Small intestine (tissue), 16 donors: ENCODE measurements at places on chromosomes 12 and 14.

DNA sequence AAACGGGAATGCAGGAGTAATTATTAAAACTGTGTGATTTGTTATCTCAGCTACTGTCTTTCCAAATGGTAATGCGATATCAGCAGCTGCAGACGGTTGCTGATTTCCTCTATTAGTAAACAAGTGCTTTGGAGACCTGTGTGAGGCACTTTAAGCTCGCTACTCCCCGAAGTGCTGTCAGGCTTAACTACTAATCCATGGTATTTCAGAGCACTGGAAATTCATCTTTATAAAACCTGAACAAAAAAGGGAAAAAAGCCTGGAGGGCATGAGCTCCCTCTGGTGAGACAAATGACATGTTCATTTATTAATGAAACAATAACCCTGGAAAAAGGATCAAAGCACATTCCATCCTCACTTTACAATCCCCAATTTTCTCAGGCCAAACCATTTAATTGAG, 143.6 kb upstream of the OTX2 start:
- DNase-seq, result no peak

GRCh38 chr12:70351076-70351475, 15.0 kb upstream of the KCNMB4 start:
- no peak for DNase-seq

- DNase-seq, result no peak
These were observed 6.9 kb downstream of the PGF start for GRCh38 chr14:74948228-74949175.

GRCh38 chr12:25793196-25793595, 165.3 kb upstream of the RASSF8 start:
- DNase-seq, result no peak

- DNase-seq, result no peak
These were observed 33.7 kb upstream of the TEAD4 start for GRCh38 chr12:2925322-2925995.

DNA sequence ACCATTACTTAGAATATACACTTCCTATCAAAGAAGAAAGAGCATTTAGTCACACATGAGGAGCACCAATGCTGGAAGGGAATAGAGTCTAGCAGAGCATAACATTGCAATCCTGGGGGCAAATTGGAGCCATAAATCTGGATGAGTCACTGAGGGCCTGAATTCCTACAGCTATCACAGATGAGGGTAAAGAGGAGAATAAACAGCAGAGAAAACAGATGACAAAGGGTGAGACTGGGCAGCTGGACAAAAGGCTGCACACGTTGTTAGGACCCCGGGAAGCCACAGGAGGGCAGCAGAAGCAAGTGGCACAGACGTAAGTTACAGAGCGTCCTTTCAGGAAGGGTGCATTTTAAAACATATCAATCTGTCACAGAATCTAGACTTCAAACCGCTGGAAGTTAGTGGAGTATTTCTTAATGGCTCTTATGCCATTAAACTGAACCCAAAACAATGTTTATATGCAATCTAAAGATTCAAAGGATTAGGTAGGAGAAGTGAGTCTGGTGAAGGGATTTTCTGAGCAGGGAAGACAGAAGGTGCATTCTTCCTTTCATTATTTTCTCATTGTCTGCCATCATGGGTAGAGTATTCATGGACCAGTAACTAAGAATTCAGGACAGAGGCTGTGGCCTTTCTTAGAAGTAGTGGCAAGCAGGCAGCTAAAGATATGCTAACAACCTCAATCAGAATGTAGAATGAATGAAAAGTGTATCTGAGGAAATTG, 159.8 kb upstream of the DAAM1 start:
- peak; percentile 68 for DNase-seq

DNA sequence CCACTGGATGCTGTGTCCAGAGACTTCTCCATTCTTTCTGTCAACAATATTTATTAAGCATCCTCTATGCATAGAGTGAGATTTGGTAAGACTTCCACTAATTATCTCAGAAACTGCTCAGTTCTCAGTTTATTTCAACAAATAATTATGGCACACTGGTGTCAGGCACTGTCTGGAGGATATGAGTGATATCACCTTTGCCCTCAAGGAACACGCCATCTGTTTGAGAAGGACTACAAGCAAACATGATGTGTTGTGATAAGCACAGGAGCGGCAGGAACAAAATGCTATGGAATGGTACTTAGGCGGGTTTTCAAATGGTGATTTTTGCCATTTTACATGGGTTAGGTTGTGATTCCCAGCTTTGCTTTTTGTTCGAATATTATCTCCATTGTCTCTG, 229.2 kb downstream of the DPF3 start:
- DNase-seq, result no peak

DNA sequence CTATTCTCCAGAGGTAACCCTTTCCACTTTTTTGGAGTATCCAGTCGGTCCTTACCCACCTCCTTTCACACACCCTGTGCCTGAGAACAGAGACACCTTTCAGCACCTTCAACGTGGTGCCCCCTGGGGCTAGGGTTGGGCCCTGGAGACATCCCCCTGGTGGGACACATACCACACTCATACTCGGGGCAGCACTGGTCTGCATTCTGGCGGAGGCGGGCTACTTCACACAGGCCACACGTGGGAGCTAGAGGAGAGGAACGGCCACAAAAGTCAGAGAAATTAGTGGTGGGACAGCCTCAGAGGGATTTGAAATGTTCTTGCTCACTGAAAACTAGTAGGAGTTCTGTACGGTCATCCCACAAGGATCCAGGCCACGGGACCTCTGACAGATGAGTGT, 39.8 kb upstream of the ANO2 start:
- no peak for DNase-seq

DNA sequence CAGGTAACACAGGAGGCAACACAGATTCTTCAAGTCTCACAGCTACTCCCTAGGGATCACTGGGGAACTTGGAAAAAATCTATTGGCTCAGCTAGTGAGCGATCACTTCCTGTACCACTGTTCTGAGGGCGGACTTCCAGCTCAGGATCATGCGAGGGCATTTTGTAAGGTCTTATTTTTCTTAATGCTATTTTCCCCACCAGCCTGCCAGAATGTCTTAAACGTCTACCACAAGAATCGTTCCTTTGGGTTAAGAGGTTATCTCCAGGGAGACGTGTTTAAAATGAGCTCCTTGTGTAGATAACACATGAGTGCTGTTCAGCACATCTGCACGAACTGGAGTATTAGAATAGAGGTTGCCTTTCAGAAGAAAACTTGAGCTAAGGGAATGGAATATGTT, 162.6 kb downstream of the ETNK1 start:
- no peak for DNase-seq
